Caudate nucleus (tissue), 63 donors: ENCODE measurements at places on chromosomes 5 and 9.

GRCh38 chr5:159206368-159206767 lies 3.0 kb downstream of the RNF145 start:
- no peak for DNase-seq

GRCh38 chr5:31604240-31604639 lies 34.7 kb upstream of the PDZD2 start:
- DNase-seq = no peak

DNA sequence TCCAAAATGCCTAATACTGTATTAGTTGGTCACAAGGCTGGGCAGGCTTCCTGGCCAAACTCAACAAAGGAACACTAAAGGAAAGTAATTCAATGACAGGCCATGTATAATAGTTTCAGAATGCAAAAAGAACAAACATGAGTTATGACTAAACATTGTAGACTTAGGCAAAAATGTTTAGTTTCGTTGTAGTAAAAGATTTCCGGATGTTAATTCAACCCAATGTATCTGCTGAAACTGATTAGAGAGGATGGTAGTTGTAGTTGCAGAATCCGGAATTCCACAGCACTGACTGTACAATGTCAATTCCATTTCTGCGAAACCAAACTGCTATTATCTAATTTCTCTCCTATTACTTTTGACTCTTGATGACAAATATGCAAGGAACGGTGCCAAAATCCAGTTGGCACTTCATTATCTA lies 117.9 kb upstream of the FST start:
- DNase-seq = no peak

GRCh38 chr5:167945542-167946384 lies 345.7 kb upstream of the WWC1 start:
- DNase-seq = no peak

DNA sequence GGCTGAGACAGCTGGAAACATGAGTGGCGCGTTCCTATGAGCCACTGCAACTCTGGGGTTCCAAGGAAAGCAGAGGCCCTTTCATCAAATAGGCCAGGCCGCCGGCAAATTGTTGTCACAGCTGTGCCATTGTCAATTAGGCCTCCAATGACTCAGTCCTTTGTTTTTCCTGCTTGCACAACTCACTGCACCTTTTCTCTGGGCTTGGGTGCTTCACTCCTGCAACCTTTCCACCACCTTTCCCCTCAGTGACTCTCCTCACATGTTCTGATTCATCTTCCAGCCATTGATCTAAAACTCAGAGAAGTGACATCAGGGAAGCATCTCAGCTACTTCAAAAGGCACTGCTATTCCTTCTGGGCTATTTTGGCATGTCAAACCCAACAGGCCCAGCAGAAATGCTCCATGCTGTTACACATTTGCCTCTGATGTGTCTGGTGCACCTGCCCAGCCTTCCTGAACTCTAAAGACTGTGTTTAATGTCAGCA lies 653.7 kb downstream of the NR2F1-AS1 start:
- no peak for DNase-seq

- no peak for DNase-seq
These were observed 20.2 kb upstream of the RPL26L1 start for GRCh38 chr5:172939071-172939470.

GRCh38 chr5:128673411-128673957 lies 135.4 kb upstream of the FBN2 start:
- DNase-seq = no peak

- no peak for DNase-seq
These were observed 4.5 kb downstream of the PRELID2 start for GRCh38 chr5:145830594-145830993.

DNA sequence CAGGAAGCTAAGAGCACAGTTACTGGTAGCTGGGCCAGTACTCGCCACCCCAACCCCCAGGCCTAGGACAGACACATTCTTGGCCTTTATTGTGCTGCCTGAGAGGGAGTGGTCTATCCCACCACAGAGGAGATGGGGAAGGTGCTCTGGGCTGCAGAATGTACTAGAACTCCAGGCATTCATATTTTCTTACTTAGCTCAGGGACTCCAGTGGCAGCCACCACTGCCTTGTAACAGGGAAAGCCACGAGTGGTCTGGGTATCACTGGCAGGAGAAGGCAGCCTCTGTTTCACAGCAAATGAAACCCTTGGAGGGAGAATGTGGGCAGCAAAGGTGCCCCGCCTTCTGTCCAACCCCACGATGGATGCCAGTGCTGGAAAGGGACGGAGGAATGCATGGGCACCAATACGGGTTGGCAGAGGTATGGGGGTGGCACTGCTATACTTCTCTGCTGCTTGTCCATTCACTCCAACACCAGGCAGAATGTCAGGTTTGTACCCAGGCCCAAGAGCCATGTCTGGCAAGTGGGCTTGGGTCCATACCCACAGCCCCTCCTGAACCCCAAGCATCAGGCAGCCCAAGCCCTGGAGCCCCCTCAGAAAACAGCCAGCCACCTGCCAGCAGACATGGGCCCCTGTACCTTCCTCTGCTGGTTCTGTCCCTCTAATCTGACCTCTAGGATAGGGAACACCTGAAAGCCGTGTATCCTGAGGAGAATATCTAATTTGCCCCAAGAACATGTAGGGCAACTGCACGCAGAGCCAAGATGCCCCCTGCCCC lies 4.6 kb downstream of the SEPTIN8 start:
- DNase-seq = no peak
